Omental fat pad (tissue), 4 donors: ENCODE measurements at places on chromosomes 2 and 18. TPM values are rescaled to one million over a fixed set of nuclear protein-coding genes. Genes with fewer than 3 reads are reported as not detected.

- DNase-seq, result no peak
Measured at GRCh38 chr2:98379311-98380202, 33.3 kb downstream of the CNGA3 start.

IGFBP5 gene
- total RNA-seq, result 2,528 TPM

CELF4 gene
- total RNA-seq, result not detected

KATNAL2 gene
- 6.0 TPM for total RNA-seq

LRRTM4 gene
- not detected for total RNA-seq

ATP6V1C2 gene
- 0.63 TPM for total RNA-seq
